Right cardiac atrium (tissue), 5 donors: ENCODE measurements at places on chromosomes 11 and 22. TPM values are rescaled to one million over a fixed set of nuclear protein-coding genes. Genes with fewer than 3 reads are reported as not detected.

TTC38 gene
- 22.4 TPM for total RNA-seq

LYVE1 gene
- 87.9 TPM for total RNA-seq

HBG2 gene
- total RNA-seq: not detected

ANKRD49 gene
- total RNA-seq: 7.1 TPM

MS4A13 gene
- not detected for total RNA-seq
